ENCODE measurements at places on chromosomes 1 and 21. TPM values are rescaled to one million over a fixed set of nuclear protein-coding genes. Genes with fewer than 3 reads are reported as not detected.
A peak's percentile ranks its signal among the peaks of the same experiment; 100 is the strongest.

DNA sequence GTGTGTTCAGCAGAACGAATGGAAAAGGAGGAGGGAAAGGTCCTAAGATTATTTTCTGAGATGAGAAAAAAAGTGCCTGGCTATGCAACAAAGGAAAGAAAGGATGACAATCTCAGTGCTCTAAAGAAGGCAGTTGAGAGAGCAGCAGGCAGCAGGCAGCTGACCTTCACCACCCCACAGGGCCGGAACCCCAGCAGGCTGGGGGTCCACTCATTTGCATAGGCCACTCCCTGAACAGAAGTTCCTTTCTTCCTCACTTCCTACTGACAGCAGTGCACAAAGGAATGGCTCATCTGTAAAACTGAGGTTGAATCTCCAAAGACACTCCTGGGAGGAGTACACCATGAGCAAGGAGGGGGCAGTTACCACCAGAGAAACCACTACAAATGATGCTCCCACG is 41.4 kb upstream of the TNR start:
- DNase-seq: no peak
- no peaks in the 10 kb centered on the region for H3K36me3 ChIP-seq
- peaks cover 14% of the 10 kb centered on the region for H3K4me1 ChIP-seq
- peaks cover 6% of the 10 kb centered on the region for H3K27me3 ChIP-seq

Gene CASQ2
- not detected for total RNA-seq

- peak; percentile 37 for DNase-seq
- no peaks in the 10 kb centered on the region for H3K27me3 ChIP-seq
- H3K27ac ChIP-seq: peak overlapping the region; percentile 84
- peaks cover 31% of the 10 kb centered on the region for H3K4me1 ChIP-seq
Measured at GRCh38 chr1:19009882-19010321, 53.4 kb upstream of the IFFO2 start.

DNA sequence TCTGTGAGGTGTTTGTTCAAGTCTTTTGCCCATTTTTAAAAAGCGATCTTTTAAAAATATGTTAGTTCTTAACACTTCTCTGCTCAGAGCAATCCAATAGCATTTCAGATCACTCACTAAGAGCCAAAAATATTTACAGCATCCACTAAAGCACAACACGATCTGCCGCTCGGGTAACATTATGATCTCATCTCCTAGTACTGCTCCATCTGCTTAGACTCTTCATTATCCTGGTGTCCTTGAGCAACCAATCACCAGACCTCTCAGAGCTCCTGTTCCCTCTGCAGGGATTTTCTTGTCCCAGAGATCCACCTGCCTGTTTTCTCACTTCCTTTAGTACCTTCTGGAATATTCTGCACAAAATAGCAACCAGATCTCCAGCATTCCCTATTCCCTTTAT is 235.3 kb upstream of the ESRRG start:
- H3K4me1 ChIP-seq: no peaks in the 10 kb centered on the region
- DNase-seq: no peak
- no peak overlapping the region for H3K27ac ChIP-seq
- no peaks in the 10 kb centered on the region for H3K36me3 ChIP-seq

DNA sequence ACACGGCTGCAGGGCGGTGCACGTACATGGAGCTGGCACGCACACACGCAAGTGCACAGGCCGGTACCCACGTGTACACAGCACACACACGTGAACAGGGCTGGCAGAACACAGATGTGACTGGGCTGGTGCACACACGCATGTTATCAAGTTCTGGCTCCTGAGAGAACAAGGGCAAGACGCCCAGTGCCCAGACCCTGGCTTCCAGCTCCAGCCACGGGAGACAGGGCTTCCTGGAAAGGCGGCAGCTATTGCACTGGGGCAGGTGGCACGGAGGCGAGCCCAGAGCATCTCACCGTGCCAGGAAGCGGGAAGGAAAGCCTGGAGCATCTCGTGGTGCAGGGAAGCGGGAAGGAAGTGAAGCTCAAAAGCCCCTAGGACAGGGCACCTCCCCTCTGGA is 5.9 kb downstream of the SDF4 start:
- H3K27ac ChIP-seq: no peak overlapping the region
- peaks cover 4% of the 10 kb centered on the region for H3K4me1 ChIP-seq
- H3K4me3 ChIP-seq: no peak overlapping the region
- H3K27me3 ChIP-seq: no peaks in the 10 kb centered on the region
- DNase-seq: no peak
- peaks cover 46% of the 10 kb centered on the region for H3K36me3 ChIP-seq

DNA sequence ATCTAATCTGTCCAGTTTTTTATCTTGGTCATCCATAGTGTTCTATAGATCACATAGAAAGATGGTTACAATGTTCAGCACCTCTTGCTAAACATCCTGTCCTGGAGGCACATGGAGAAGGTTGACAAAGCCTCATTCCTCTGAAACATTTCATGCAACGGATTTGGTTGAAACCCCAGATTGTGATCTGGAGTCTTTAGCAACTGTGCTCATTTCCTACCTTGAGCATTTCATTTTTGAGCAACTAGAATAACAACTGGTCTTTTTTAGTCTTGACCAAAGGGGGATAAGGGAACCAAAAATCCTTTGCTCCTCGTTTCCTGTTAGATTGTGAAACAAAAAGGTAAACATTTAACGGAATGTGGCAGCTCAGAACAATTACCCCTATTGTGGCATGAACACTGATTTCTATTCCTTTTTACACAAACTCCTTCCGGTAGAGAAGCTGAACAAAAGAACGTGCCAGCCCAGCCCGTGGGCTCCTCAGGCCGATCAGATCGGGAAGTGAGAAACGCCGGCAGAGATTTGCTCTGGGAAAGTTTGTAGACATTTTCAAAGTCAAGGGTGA is 94.7 kb upstream of the ERRFI1 start:
- H3K36me3 ChIP-seq: no peaks in the 10 kb centered on the region
- peak; percentile 93 for DNase-seq
- peak overlapping the region; percentile 96 for H3K27ac ChIP-seq
- H3K4me3 ChIP-seq: peak overlapping the region; percentile 6
- no peaks in the 10 kb centered on the region for H3K27me3 ChIP-seq

DNA sequence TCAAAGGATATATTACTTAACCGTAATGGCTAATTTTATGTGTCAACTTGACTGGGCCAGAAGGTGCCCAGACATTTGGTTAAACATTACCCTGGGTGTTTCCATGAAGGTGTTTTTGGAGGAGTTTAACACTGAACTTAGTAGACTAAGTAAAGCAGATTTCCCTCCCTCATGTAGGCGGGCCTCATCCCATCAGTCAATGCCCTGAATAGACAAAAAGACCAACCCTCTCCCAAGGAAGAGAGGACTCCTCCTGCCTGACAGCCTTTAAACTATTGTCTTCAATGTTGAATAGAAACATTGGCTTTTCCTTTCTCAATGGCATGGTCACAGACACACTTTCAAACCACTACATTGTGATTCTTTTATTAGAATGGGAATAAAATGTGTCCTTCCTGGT is 121.9 kb downstream of the SETD4 start:
- H3K27ac ChIP-seq: no peak overlapping the region
- peaks cover 7% of the 10 kb centered on the region for H3K4me1 ChIP-seq
- H3K27me3 ChIP-seq: no peaks in the 10 kb centered on the region
- no peak overlapping the region for H3K4me3 ChIP-seq

- no peak for DNase-seq
- H3K4me3 ChIP-seq: no peak overlapping the region
- no peaks in the 10 kb centered on the region for H3K4me1 ChIP-seq
Measured at GRCh38 chr21:20418353-20418752, 579.9 kb upstream of the NCAM2 start.

GRCh38 chr1:94106716-94107115 is 14.2 kb downstream of the ABCA4 start:
- no peak for DNase-seq
- no peak overlapping the region for H3K27ac ChIP-seq
- H3K27me3 ChIP-seq: no peaks in the 10 kb centered on the region
- peaks cover 4% of the 10 kb centered on the region for H3K4me1 ChIP-seq
- no peaks in the 10 kb centered on the region for H3K36me3 ChIP-seq

- H3K4me3 ChIP-seq: peak within 1 kb of the TSS; percentile 72
- DNase-seq: peak; percentile 77
- H3K4me1 ChIP-seq: peaks cover 6% of the 10 kb centered on the region
Measured at GRCh38 chr1:232805269-232806185, at the start of gene MAP10. Gene MAP10, plus strand, starts transcription at chr1:232805416. Its CDS starts 34 bp downstream, at chr1:232805450.

GRCh38 chr1:28965271-28965870 is 51.0 kb downstream of the EPB41 start:
- no peak for DNase-seq
- H3K4me3 ChIP-seq: no peak overlapping the region
- H3K4me1 ChIP-seq: no peaks in the 10 kb centered on the region
- no peaks in the 10 kb centered on the region for H3K36me3 ChIP-seq
- no peak overlapping the region for H3K27ac ChIP-seq

Gene PCNX2
- 7.6 TPM for total RNA-seq

Gene NEK2
- total RNA-seq: 20.3 TPM

Gene KIF17
- total RNA-seq: 0.72 TPM

GRCh38 chr1:55970526-55971110 is 608.7 kb downstream of the PLPP3 start:
- no peaks in the 10 kb centered on the region for H3K4me1 ChIP-seq
- no peak overlapping the region for H3K4me3 ChIP-seq
- no peaks in the 10 kb centered on the region for H3K27me3 ChIP-seq

DNA sequence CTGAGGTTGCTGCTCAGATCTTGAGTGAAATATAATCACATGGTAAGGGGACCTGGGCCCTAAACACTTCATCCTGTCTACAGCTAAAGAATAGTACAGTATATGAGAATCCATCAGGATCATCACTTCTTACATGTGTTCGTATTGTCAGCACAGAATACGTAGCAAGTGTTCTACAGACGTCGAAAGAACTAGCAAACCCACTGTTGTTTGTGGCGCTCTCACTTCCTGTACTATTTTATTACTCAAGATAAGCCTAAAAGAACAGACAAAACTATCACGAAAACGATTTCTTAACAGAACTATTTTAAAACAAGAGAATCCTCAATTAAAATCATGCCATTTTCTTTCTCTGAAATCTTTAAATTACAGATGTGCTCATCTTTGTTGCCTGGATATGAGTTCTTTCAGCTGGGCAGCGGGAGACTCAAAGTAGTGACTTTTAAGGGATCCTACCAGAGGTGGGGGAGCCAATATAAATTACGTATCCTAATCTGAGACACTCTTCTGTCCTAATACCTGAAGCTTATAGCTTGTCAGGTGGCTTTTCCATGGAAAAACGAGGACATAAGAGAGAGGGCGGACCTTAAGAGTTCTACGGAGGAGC is 724 bp downstream of the ST7L start:
- peak overlapping the region; percentile 98 for H3K4me3 ChIP-seq
- no peaks in the 10 kb centered on the region for H3K36me3 ChIP-seq
- peak overlapping the region; percentile 91 for H3K27ac ChIP-seq
- peak; percentile 64 for DNase-seq

- peak; percentile 90 for DNase-seq
- no peaks in the 10 kb centered on the region for H3K36me3 ChIP-seq
- H3K27ac ChIP-seq: peak overlapping the region; percentile 58
- no peaks in the 10 kb centered on the region for H3K27me3 ChIP-seq
Measured at GRCh38 chr1:151945725-151946722, 36.7 kb upstream of the THEM4 start.

Gene RNU1-4
- total RNA-seq: 1,319 TPM

DNA sequence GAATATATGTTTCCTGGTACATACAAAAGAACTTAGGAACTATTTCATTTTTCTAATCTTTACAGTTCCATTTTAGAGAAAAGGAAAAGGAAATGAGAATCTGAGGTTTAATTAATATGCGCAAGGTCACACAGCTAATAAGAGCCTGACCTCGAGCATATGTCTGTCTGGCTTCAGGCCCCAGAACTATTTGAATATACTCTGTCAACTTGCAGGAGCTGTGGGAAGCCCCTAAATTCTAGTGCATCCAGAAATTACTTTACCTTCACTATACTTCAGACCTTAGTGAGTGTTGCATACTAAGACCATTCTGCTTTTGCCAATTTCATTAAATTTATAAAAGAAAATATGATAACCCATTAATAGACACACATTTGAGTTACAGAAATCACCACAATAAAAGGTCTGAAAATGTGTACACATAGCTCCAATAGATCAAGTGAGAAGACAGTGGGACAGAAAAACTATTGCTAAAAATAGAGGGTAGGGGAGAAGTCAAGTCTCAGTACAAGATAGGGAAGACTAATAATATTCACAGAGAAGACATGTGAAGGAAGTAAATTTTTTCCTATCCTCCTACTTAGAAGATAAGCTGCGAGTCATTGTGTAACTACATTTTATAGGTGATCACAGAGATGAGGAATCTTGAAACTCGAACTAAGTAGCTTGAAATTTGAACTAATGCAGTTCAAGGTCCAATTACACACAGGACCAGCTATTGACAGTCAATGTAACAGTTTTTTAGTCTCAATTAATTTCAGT is 3.8 kb downstream of the RGS13 start:
- no peaks in the 10 kb centered on the region for H3K4me1 ChIP-seq
- no peak overlapping the region for H3K4me3 ChIP-seq
- DNase-seq: no peak

Gene AUNIP
- 4.8 TPM for total RNA-seq

DNA sequence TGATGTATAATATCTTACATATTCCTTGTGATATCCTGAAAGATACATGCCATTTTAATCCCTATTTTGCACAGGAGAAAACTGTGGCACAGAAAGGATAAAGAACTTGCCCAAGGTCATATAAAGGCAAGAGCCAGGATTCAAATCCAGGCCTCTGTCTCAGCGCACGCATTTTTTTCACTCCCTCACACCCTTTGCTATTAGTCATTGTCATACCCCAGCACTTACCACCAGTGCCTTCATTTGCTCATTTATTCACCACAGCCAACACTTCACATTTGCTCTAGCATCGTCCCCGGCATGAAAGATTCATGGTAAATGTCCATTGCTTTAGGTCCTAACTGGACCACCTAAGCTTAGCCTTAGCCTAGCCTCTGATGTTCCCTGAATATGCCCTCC is 14.2 kb downstream of the ALX3 start:
- H3K36me3 ChIP-seq: peaks cover 49% of the 10 kb centered on the region
- H3K27me3 ChIP-seq: no peaks in the 10 kb centered on the region
- DNase-seq: no peak
- no peaks in the 10 kb centered on the region for H3K4me1 ChIP-seq

GRCh38 chr1:202553560-202554038 is 156.7 kb downstream of the SYT2 start:
- no peak overlapping the region for H3K27ac ChIP-seq
- H3K27me3 ChIP-seq: no peaks in the 10 kb centered on the region
- no peaks in the 10 kb centered on the region for H3K4me1 ChIP-seq
- no peak for DNase-seq
- no peaks in the 10 kb centered on the region for H3K36me3 ChIP-seq

All from endothelial cell of umbilical vein (primary cell).